ENCODE measurements at places on chromosomes 5 and 9.

GRCh38 chr9:17225407-17225806, 90.6 kb downstream of the CNTLN start:
- no peak for DNase-seq

- DNase-seq, result no peak
These were observed 110.8 kb downstream of the MARCHF3 start for GRCh38 chr5:126919566-126919965.

GRCh38 chr5:9188956-9189355, 356.9 kb downstream of the SEMA5A start:
- no peak for DNase-seq

GRCh38 chr5:157004893-157005551, 42.0 kb upstream of the TIMD4 start:
- peak; percentile 2 for DNase-seq

GRCh38 chr5:29150840-29151239, 2042.6 kb upstream of the CDH6 start:
- no peak for DNase-seq

GRCh38 chr9:121658166-121658565, 6.7 kb downstream of the DAB2IP start:
- DNase-seq, result no peak

DNA sequence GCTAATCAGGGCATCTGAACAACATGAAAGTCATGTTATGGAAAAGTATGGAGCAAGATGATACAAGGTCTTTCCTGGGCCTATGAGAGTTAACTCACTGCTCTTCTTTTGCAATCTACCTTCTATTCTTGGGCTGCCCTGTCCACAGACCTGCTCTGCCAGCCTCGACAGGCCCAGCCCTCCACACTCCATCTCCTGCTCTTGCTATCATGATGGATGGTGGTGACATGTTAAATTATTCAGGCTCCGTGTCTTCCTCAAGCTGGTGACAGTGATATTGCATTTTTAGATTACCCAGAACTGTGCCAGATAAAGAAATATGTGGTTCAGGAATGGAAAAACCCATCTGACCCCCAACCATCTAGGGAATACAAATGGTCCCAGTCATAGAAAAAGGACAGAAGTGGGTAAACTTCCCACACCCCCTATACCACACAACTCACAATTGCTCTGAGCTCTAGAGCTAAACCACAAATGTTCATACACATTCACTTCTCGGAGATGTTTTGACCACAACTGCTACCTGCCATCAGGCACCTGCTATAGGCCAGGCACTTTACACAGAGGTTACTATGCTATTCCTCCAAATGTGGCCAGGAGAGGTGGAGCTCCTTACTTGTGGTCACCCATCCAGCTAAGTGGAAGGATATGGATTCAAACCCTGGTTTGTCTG, 311.3 kb downstream of the ASTN2 start:
- no peak for DNase-seq

DNA sequence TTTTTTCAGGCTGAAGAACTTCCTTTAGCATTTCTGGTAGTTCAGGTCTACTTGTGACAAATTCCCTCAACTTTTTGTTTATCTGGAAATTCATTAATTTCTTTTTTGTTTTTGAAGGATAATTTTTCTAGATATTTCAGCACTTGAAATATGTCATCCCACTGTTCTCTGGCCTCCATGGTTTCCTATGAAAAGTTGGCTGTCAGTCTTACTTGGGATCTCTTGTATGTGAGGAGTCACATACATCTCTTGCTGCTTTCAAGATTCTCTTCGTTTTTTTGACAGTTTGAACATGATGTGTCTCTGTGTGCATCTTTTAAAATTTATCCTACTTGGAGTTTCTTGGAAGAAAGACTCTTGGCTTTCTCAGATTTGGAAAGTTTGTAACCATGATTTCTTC, 79.5 kb downstream of the RIC1 start:
- peak; percentile 16 for DNase-seq

- DNase-seq, result no peak
These were observed 69.3 kb downstream of the DENND1A start for GRCh38 chr9:123860603-123861002.

DNA sequence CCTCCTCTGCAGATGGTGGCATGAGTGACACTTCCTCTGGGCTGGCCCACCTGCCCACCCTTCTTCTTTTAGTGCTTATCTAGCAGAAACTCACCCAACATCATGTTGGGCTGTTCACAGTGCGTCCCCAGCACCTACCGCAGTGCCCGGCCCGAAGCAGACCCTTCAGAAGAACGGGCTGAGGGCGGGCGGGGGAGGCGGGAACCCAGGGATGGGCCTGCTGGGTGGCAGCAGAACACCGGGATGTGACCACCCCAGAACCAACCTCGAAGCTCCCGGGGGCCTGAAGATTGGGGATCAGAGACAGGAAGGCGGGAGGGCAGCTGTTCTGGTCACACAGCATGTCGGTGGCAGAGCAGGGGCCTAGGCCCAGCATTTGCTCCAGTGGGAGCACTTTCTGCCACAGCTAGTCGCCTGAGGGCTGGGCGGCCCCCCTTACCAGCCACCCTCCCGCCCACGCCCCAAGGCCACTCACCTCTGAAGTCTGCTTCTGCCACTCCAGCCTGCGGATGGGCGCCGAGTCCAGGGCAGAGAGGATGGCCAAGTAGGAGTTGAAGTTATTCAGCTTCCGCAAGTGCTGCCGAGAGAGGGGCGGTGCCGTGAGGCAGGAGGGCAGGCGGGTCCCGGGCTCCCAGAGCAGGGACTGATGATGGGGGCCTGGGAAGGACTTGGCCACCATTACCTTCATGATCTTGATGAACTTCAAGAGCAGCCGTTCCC, 38.7 kb downstream of the PRRT1B start:
- no peak for DNase-seq

DNA sequence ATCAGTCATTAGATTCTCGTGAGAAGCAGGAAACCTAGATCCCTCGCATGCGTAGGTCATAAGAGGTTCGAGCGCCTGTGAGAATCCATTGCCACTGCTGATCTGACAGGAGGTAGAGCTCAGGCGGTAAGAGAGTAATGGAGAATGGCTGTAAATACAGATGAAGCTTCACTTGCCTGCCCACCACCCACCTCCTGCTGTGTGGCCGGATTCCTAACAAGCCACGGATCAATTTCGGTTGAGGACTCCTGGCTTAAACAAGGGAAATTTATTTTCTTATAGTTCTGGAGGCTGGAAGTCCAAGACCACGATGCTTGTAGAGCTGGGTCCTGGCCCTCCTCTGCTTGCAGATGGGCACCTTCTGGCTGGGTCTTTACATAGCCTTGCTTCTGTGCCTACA, 200.4 kb downstream of the PCSK5 start:
- DNase-seq, result no peak

GRCh38 chr5:8491254-8491653, 622.3 kb downstream of the MTRR start:
- peak; percentile 34 for DNase-seq
